ENCODE measurements at places on chromosomes 7 and 10.

DNA sequence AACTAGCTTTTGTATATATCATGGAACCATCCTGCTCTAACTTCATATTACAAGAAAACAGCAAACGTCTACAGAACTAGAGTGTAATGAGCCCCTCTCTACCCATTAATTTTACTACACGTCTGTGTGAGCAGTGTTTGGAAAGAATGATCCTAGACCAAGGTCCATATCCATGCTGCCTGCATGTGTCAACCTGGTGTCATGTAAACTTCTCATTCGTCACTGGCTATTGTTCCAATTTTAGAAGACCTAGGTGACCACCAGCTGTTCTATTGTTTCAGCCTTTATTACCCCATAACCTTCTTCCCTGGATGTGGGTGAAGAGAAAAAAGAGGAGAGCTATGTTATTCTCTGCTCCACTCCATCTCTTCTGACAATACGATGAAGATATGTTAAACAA lies 77.1 kb downstream of the CREM start:
- no peak for DNase-seq

GRCh38 chr10:117390420-117390819 lies 15.2 kb upstream of the PDZD8 start:
- no peak for DNase-seq

GRCh38 chr7:151039850-151040548 lies 8.3 kb upstream of the ASIC3 start:
- peak; percentile 22 for DNase-seq

DNA sequence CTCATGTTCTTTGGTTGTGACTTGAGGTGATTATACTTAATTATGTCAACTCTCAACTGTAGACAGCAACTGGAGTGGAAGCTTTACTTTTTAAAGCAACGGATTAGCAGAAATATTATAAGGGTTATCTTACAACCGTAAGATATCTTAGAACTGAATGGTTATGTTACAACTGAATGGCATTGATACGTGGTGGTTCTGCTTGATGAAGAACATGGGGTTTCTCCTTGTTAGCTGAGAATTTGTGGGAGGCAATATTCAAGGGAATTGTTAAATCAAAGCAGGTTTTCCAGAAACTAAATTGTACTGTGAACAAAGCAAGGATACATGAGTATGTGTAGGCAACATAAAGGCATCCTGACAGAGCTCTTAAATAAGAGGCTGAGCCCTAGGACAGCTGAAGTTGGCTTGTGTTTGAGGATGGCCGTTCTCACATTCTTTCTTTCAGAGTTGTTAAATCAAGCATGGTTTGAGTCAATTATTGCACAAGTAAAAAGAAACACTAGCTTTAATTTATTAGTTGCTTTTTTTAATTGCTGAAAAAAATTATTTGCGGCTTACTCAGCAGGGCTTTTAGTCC lies 350.0 kb downstream of the PLXDC2 start:
- DNase-seq: no peak

- peak; percentile 68 for DNase-seq
Observed at GRCh38 chr7:150962553-150963399, 15.3 kb downstream of the KCNH2 start.

- DNase-seq: no peak
Observed at GRCh38 chr7:133961724-133962123, 165.4 kb upstream of the LRGUK start.

DNA sequence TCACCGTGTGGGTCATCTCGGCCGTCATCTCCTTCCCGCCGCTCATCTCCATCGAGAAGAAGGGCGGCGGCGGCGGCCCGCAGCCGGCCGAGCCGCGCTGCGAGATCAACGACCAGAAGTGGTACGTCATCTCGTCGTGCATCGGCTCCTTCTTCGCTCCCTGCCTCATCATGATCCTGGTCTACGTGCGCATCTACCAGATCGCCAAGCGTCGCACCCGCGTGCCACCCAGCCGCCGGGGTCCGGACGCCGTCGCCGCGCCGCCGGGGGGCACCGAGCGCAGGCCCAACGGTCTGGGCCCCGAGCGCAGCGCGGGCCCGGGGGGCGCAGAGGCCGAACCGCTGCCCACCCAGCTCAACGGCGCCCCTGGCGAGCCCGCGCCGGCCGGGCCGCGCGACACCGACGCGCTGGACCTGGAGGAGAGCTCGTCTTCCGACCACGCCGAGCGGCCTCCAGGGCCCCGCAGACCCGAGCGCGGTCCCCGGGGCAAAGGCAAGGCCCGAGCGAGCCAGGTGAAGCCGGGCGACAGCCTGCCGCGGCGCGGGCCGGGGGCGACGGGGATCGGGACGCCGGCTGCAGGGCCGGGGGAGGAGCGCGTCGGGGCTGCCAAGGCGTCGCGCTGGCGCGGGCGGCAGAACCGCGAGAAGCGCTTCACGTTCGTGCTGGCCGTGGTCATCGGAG lies 1.8 kb downstream of the ADRA2A start:
- DNase-seq: no peak

DNA sequence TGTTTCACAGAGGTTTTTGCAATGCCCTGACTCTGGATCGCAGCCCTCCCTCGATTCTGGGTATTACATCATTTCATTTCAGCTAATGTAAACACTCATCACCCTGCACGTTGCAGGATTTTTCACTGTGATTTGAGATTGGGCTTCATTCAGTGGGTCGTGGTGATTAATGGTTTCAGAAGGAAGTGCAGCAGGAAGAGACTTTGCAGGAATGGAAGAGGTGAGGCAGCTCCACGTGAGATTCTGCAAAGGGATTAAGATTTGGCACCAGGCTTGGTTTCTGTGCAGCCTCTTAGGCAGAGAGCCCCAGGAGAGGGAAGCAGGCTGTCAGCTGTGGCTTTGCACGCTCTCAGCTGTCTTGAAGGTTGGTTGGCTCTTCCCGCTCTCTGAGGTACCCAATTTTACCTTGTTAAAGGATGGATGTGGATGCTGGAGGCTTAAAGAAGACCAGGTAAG lies 95.2 kb downstream of the PLCE1 start:
- no peak for DNase-seq

- DNase-seq: no peak
Observed at GRCh38 chr10:46545861-46546590, 10.4 kb downstream of the GPRIN2 start.

- DNase-seq: no peak
Observed at GRCh38 chr7:32569388-32570289, 74.3 kb downstream of the AVL9 start.

DNA sequence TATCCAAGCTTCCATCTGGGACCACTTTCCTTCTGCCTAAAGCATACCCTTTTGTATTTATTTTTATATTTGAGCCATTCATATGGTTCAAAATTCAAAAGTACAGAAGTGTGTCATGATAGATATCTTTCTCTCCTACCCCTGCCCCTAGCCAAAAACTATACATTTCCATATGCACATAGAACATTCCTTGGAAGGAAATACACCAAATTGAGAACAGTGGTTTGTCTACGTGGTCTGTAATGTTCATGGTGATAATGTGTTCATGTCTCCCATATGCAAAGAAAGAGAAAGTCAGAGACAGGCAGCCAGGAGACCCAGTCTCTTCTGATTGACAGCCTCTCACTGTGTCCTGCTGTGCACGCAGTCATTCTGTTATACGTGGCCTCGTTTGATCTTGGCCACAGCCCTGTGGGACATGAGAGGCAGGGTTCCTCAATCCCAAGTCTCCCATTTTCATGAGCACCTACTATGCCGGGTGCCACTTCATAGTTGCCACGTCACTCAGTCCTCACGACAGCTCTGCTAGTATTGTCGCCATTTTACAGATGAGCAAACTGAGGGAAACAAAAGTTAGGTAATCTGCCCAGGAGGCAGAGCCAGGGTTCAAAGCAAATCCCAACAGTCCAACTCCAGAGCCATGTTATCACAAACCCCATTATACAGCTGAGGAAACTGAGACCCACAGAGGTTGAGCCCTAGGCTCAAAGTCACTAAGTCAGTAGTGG lies 8.0 kb upstream of the CDH23 start:
- no peak for DNase-seq

DNA sequence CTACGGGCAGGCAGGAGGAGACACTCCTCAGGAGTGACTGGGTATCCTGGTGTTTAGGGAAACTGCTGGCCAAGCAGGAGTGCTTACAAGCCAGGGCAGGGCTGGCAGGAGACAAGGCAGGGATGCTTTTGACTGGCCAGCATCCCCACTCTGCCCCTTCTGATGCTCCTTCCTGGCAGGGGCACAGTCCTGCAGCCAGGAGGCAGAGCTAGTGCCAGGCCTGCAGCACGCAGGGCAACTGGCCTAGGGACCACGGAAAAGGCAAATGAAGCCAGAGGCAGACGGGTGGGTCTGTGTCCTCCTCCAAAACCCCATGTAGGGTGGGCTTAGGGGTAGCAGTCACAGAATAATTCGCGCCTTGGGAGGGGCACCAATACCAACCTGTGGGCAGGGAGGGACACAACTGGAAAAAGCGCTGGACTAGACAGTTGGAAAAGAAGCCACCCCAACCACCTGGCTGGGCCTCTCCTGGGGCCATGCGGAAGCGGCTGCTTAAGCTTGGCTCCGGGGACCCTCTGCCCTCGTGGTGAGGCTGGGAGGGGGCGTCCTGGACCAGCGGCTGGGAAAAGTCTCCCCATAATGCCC lies 4.8 kb downstream of the IMPDH1 start:
- DNase-seq: no peak

DNA sequence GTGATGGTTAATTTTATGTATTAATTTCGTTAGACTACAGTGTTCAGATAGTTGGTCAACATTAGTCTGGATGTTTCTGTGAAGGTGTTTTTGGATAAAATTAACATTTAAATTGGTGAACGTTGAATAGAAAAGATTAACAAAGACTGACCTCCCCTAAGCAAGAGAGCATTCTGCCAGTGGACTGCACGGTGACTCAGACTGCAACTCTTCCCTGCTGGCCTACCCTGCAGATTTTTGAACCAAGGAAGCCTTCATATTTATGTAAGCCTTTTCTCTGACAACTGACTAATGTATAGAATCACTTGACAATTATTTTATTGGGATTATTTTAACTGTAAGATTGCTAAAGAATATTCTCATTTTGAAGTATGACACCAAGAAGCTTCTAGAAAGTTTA lies 7.9 kb upstream of the ZNF248 start:
- no peak for DNase-seq

- no peak for DNase-seq
Observed at GRCh38 chr7:50470250-50471163, 20.4 kb upstream of the FIGNL1 start.

DNA sequence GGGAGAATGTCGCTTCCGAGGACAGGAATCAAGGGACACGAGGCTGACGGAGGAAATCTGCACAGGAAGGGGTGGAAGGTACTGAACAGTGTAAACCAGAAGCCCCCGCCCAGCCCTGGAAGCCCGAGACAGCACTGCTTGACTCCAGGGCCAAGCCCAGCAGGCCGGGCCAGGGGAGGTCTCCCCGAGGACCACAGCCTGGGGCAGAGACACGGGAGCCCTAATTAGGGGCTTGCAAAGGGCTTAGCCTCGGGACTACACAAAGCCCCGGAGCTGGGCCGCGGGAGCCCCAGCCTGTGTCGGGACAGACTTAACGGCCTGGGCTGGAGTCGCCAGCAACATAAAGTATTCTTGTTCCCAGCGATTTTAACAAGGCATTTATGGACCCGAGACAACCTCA lies 50.8 kb downstream of the OAT start:
- DNase-seq: no peak

DNA sequence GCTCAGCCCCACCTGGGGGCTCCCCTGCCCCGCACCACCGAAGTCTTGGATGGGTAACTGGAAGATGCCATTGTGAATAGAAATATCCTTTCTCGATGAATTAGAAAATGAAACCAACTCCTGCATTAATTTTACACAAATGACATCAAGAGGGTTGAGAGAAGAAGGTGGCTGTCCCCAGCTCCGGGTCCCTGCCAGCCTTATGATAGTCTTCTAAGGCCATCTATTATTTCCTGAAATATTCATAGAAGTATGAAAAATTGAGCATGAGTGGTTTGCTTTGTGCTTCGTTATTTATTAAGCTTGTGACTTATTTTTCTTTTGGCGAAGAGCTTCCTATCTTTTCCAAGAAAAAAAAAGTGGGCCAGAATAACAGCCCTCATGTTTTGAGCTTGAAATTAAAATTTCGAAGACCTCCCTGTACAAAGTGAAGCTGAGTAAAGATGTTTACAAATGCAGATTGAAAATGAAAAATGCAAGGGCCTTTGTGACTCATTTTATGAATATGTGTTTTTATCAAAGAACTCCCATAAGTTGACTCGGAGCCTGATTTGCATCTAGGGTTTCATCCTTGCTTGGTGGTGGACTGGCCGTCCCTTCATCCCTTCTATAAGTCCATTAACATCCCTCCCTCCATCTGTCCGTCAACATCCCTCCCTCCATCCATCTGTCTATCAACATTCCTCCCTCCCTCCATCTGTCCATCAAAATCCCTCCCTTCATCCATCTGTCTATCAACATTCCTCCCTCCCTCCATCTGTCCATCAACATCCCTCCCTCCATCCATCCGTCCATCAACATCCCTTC lies 20.5 kb upstream of the CFAP46 start:
- DNase-seq: no peak

DNA sequence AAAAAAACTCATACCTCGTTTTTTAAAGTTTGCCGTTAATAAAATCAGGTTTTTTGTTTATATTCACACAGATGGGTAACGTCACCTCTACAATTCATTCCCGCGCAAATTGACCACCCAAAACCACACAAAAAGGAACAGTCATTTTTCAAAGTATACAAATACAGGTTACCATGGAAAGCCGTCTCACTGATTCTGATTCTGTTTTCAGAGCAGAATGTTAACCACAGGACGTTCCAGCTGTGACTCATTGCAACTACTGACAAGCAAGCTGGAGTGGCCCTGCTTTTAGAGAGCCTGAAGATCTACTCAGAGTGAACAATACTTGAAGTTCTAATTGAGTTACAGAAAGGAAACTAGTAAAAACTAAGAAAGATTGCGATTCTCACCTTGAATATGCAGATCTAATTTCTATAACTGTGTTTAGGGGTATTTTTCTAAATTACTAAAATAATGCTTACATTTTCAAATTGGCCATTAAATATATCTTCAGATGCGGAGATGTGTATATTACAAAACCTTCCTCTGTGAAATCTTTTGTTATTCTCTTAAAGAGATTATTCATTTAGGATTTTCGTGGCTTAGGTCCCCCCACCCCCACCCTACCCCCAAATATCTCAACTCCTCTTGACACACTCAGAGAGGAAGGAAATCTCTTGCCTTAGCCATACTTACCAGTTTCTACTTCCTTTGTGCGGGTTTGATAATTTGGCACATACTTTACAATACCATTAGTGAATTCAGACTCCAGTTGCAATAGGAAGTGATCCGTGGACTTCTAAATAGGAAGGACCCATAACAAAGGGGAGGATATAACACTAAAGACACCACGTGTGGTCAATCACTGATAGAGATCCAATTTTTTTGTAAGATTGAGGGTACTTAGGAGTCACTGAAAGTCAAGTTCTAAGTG lies 106.0 kb downstream of the CUBN start:
- DNase-seq: peak; percentile 97

- no peak for DNase-seq
Observed at GRCh38 chr7:57308631-57309408, 141.2 kb upstream of the ZNF716 start.

GRCh38 chr10:122462533-122463465 lies 1.4 kb downstream of the HTRA1 start:
- peak; percentile 41 for DNase-seq
